Thymus (tissue), 14 donors: ENCODE measurements at places on chromosomes 2 and 18. TPM values are rescaled to one million over a fixed set of nuclear protein-coding genes. Genes with fewer than 3 reads are reported as not detected.

GRCh38 chr2:201320701-201321100 is 36.4 kb downstream of the FLACC1 start:
- DNase-seq = no peak

The MATN3 gene
- total RNA-seq = 0.05 TPM

The MBD2 gene
- 68.5 TPM for total RNA-seq

GRCh38 chr2:163621445-163622004 is 114.3 kb downstream of the FIGN start:
- DNase-seq = no peak

The OTOS gene
- 0.38 TPM for total RNA-seq

The FHOD3 gene
- total RNA-seq = 0.90 TPM

DNA sequence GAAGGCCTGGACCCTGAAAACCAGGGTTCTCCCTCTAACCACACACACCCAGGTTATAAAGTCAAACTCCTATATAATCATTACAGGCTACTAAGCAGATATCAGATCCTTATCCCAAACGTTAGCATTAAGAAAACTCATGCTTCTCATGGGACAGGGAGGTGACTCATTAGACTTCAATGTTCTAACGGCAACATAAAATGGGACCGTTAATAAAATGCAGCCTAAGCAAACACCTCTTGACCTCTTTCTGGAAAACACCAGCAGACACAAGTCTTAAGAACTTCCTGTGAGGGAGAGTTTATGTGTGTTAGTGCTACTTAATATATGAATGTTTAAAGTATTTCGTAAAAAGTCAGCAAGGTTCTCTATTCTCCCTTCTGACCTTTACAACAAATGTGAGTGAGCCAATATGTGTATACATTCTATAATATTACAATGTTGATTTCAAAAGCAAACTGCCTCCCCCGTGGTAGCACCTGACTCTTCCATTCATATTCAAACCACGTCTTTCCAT is 31.7 kb downstream of the LPIN2 start:
- DNase-seq = peak; percentile 52

- DNase-seq = no peak
Observed at GRCh38 chr18:1619507-1619906, 714.8 kb downstream of the ADCYAP1 start.

DNA sequence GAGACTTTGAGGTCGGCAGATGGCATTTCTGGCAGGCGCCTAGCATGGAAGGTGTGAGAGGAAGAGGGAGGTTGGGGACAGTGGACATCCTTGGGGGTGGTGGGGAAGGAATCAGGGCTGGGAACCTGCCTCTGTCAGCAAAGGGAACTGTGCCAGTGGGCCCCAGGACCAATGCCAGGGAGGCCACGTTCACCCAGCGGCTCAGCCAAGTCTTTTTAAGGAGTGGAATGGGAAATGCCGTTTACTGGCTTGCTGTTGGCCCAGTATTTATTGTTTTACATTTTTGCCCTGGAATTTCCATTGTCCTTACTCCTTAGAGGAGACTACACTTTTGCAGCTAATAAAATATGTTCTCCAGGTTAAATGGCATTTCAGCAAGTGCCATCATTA is 135.2 kb downstream of the MCFD2 start:
- no peak for DNase-seq

DNA sequence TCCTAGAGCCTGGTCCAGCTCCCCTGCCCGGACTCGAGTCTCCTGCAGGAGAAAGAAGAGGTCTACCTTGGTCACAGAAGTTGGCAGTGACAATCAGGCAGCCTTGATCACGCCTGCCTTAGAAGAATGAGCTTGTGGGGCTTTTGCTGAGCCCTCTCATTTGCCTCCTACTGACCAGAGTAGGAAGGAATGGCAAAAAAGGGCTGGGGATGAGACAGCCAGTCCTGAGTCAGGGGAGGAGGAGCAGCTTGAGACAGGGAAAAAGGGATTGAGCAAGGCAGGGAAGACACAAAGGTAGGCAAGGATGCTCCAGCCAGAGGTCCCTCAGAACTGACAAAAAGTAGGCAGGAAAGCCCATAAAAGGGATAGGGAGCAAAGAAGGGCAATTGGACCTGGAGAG is 6.0 kb downstream of the WDR54 start:
- no peak for DNase-seq

The PUM2 gene
- total RNA-seq = 40.2 TPM

The UPP2 gene
- total RNA-seq = not detected

- no peak for DNase-seq
Observed at GRCh38 chr2:98773907-98774306, 43.0 kb upstream of the MGAT4A start.

The SH3YL1 gene
- total RNA-seq = 25.8 TPM

DNA sequence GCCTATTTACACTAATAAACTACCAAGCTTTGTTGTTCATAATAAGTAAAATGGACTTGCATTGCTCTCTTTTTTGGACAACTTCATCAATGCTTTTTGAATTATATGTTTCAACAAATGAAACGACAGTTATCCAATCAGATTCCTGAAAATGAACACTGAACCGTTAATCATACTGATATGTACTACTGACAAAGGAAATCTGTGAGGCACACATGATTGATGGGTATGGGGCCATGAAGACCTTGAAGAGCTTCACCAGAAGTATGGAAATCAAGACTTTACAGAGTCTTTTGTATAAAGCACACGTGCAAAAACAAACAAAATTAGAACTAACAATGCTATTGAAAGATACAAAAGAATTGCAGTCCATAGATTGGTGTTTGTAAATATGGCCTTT is 51.2 kb downstream of the HNMT start:
- DNase-seq = no peak

DNA sequence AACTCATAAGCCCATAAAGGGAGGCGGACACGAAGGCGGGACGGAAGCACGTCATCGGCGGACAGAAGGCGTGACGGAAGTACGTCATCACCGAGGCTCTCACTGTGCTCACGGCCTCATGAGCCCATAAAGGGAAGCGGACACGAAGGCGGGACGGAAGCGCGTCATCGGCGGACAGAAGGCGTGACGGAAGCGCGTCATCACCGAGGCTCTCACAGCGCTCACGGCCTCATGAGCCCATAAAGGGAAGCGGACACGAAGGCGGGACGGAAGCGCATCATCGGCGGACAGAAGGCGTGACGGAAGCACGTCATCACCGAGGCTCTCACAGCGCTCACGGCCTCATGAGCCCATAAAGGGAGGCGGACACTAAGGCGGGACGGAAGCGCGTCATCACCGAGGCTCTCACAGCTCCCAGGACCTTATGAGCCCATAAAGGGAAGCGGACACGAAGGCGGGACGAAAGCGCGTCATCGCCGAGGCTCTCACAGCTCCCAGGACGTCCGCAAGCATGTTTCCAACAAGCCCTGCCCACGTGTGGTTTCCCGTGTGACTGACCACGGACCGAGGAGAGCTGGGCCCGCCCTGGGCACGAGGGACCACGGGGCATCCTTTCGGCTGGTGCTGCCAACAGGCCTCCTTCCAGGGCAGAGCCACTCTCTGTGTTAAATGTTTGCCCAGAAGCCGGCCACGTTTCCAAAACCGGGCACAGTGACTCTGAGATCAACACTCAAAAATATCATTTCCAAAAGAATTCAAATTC is 182.7 kb upstream of the SALL3 start:
- no peak for DNase-seq

The RFX8 gene
- total RNA-seq = 1.0 TPM

- DNase-seq = no peak
Observed at GRCh38 chr2:215635071-215635787, 199.4 kb upstream of the FN1 start.

DNA sequence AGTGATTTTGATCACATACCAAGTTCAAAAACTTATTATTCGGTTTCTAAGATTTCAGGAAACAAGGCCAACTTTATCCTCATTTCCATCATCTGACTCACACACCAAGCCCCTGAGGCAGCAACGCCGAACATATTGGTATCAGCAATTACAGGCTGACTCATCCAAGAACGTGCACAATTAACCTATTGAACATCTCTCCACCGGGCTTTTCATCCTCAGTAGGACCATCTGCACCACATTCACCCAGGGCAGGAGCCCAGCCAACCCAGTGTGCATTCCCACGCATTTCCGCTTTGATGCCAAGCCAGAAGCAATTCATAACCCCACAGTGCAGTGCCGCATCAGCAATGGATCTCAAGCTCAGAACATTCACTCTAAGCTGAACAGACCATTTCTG is 52.9 kb downstream of the SCG2 start:
- DNase-seq = no peak

The DCDC2C gene
- 0.38 TPM for total RNA-seq

GRCh38 chr18:3623769-3624545 is 174.0 kb downstream of the TGIF1 start:
- DNase-seq = no peak
